ENCODE measurements at places on chromosomes 1 and 21.
A peak's percentile ranks its signal among the peaks of the same experiment; 100 is the strongest.

- peak; percentile 94 for DNase-seq
These were observed 89.6 kb upstream of the EDN2 start for GRCh38 chr1:41573785-41574713.

GRCh38 chr1:160474392-160475242 is 48.4 kb downstream of the SLAMF6 start:
- peak; percentile 23 for DNase-seq

GRCh38 chr21:42343963-42344510 is 6.8 kb downstream of the TFF2 start:
- DNase-seq, result no peak

DNA sequence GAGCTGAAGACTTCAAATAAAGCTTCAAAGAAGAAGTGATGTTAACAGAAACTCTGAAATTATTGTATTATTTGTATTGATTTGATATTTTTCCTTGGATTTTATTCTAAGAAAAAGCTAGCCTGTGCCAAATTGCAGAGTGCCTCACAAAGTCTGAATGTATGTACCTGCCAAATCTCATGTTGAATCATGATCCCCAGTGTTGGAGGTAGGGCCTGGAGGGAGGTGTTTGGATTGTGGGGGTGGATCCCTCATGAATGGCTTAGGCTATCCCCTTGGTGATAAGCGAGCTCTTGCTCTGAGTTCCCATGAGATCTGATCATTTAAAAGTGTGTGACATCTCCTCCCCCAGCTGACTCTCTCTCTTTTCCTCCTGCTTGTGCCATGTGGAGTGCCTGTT is 43.6 kb downstream of the ACKR1 start:
- no peak for DNase-seq

DNA sequence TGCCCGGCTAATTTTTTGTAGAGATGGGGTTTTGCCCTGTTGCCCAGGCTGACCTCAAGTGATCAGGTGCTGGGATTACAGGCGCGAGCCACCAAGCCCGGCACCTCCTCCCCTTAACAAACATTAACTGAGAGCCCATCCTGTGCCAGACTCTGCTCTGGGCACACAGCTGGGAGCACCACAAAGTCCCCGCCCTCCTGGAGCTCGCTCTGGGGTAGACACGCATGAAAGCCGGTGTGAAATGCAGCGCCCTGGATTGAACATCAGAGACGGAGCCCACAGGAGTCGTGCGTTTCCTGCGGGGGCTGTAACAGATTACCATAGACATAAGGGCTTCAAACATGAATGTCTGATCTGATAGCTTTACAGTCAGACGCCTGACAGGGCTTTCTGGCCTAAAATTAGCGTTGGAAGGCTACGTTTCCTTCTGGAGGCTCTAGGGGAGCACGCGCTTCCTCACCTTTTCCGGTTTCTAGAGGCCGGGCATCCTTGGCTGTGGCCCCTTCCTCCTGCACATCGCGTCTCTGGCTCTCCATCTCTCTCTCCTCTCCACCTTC is 14.3 kb downstream of the SLC27A3 start:
- peak; percentile 50 for DNase-seq
